AG08396 (cell line): ENCODE measurements at places on chromosomes 7 and 10.

- no peak for DNase-seq
These were observed 30.3 kb downstream of the PIK3CG start for GRCh38 chr7:106895246-106895864.

GRCh38 chr7:106965108-106965507, 79.4 kb upstream of the PRKAR2B start:
- no peak for DNase-seq

GRCh38 chr7:155660059-155660757, 15.7 kb downstream of the RBM33 start:
- no peak for DNase-seq

- no peak for DNase-seq
These were observed 900.8 kb downstream of the XPNPEP1 start for GRCh38 chr10:109022417-109023049.

DNA sequence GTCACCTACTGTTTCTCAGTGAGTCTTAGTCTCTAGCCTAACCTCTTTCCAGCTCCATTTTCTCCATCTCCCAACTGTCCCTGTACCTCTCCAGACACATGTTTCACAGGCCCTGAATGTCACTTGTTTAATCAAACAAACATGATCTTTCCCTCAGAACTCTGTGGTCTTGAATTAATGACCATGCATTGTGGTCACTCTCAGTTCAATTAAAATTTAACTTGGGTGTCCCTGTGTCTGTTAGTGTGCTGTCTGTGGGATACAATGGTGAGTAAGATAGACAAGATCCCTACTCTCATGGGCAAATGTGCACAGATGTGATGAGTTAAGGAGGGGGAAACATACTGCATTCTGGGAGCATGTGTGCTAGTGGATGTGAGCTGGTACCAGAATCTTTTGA, 65.0 kb downstream of the RBM33 start:
- DNase-seq: no peak

GRCh38 chr7:12655161-12655560, 32.3 kb upstream of the ARL4A start:
- no peak for DNase-seq

DNA sequence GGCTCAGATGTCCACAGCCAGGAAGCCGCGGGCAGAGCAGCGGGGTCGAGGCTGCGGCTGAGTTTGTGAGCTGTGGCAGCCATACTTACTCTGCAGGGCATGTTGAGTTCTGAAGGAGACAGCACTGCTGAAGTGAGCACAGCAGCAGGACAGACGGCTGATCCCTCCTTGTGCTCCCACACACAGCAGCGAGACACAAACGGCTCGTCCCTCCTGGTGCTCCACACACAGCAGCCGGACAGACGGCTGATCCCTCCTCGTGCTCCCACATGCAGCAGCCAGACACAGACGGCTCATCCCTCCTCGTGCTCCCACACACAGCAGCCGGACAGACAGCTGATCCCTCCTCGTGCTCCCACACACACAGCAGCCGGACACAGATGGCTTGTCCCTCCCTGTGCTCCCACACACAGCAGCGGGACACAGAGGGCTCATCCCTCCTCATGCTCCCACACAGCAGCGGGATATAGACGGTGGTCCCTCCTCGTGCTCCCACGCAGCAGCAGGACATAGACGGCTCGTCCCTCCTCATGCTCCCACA, 305.1 kb downstream of the PTPRN2 start:
- DNase-seq: no peak

GRCh38 chr10:83917537-83918506, 221.5 kb upstream of the GHITM start:
- DNase-seq: no peak

DNA sequence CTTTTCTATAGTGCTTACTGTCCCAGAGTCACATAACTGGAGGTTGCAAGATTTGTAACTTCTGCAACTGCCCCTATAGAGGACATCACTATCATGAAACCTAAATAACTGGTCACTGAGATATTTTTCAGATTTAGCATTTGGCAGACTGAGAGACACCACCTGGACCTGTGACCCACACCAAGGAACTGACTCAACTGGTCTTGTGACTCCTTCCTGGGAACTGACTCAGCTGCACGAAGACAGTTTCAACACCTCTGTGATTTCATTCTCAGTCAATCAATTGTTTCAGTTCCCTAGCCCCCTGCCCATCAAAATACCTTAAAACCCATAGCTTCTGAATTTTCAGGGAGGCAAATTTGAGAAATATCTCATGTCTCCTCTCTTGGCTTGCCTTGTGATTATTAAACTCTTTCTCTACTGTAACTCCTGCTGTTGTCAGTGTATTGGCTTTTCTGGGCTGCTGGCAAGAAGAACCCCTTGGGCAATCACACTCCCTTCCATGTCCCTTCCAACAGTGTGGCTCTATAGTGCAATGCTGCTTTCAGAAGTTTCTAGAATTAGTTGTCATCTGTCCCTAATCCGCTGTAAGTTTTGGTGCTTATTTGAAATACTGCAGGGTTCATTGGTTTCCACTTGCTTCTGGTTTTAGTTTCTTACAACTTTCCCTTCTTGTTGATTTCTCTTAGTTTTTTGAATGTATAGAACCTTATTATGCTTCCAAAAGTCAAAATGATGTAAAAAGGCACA, 127.8 kb upstream of the ADCY1 start:
- DNase-seq: no peak
